ENCODE measurements at places on chromosomes 11 and 22. TPM values are rescaled to one million over a fixed set of nuclear protein-coding genes. Genes with fewer than 3 reads are reported as not detected.

GRCh38 chr11:31822927-31823643 is 12.0 kb upstream of the PAX6 start:
- H3K4me1 ChIP-seq = peaks cover 34% of the 10 kb centered on the region
- H3K36me3 ChIP-seq = no peaks in the 10 kb centered on the region
- H3K4me3 ChIP-seq = no peak overlapping the region

DNA sequence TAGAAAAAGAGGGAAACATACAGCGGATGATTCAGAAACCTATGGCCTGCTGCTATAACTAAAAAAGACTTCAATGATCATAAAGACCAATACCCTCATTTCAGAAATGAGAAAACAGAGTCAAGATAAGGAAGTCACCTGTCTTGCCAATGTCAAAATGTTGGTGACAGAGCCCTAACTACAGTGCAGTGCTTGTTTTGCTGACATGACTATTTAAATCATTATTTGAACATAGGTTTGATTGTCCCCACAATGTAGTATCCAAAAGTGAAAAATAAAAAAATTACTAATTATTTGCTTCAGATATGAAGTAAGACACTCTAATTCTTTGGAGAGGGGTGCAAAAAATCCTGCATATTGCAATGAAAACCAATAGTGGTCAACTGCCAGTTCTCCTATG is 115.7 kb downstream of the SOX6 start:
- H3K27ac ChIP-seq = no peak overlapping the region
- no peaks in the 10 kb centered on the region for H3K27me3 ChIP-seq
- DNase-seq = no peak

DNA sequence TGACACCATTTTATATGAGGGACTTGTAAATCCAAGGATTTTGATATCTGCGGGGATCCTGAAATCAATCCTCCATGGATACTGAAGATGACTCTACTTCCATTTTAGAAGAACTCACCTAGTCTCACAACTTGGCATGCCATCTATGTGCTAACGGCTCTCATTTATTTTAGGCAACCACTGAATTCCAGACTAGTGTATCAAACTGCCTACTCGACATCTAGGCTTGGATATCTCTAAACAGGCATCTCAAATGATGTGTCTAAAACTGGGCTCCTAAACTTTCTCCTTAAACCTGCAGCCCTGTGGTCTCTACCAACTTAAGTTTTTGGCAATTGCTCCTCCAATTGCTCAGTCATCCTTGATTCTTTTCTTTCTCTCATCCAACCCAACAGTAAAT is 31.2 kb upstream of the CLNS1A start:
- no peak overlapping the region for H3K27ac ChIP-seq
- H3K4me1 ChIP-seq = no peaks in the 10 kb centered on the region
- H3K4me3 ChIP-seq = no peak overlapping the region
- peaks cover 51% of the 10 kb centered on the region for H3K36me3 ChIP-seq
- DNase-seq = no peak

GRCh38 chr11:134425816-134426536 is 13.9 kb upstream of the B3GAT1 start:
- peaks cover 4% of the 10 kb centered on the region for H3K4me1 ChIP-seq
- DNase-seq = no peak
- H3K27me3 ChIP-seq = no peaks in the 10 kb centered on the region

DNA sequence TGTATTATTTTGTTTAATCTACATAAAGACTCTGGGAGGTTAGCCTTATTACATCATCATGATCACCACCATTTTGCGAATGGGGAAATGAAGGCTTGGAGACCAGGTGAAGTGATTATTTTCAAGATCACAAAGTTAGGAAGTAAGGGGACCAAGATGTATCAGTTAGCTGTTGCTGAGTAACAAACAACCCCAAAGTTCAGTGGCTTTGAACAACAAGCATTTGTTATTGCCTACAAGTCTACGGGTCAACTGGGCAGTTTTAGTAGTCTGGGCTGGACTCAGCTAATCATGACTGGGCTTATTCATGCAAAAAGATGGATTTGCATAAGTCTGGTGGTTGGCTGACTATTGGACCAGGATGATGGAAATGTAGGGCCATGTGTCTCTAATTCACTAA is 389.2 kb downstream of the MIAT start:
- no peak overlapping the region for H3K4me3 ChIP-seq
- H3K4me1 ChIP-seq = no peaks in the 10 kb centered on the region
- H3K27me3 ChIP-seq = no peaks in the 10 kb centered on the region

GRCh38 chr11:21264125-21264524 is 594.7 kb downstream of the NELL1 start:
- no peaks in the 10 kb centered on the region for H3K27me3 ChIP-seq
- no peak overlapping the region for H3K4me3 ChIP-seq
- no peak overlapping the region for H3K27ac ChIP-seq
- no peaks in the 10 kb centered on the region for H3K36me3 ChIP-seq
- no peak for DNase-seq

DNA sequence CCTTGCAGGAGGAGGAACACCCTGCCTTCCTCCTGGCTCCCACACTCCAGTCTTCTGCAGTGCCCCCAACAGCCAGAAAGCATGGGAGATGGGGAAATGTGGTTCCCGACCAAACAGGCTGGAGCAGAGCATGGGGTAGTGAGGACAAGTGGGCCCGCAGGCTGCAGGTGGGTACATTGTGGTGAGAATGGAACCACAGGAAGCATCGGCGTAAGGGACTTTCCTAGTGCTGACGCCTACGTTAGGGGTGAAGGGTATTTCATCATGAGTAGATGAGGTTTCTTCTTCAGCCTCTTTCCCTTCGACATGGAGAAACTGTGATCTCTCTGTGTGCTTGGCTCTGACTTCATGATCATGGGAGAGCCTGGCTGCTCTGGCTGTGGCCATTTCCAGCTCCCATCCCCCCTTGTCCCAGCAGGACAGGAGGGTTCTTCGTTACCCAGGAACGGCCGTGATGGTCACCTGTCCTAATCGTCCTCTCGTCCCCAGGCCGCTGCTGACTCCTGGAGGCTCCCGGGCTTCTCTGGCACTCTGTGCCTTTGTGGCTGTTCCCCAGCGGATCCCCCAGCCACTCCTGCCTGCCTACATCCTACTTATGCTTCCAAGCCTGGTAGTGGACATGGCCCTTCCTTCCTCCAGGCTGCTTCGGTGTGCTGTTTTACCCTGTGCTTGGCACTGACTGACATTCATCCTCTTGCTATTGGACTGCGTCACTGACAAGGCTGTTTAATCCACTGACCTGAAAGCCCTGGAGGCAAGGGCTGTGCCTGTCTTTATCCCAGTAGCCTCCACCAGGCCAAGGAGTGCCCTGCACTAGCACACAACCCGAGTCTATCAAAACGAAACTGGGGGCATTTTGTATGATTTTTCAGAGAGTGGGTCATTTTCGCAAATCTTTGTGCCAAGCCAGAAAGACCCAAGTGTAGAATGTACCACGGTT is 65.2 kb upstream of the CECR2 start:
- H3K27me3 ChIP-seq = no peaks in the 10 kb centered on the region
- no peak for DNase-seq
- H3K36me3 ChIP-seq = no peaks in the 10 kb centered on the region
- no peak overlapping the region for H3K27ac ChIP-seq
- no peaks in the 10 kb centered on the region for H3K4me1 ChIP-seq
- H3K4me3 ChIP-seq = no peak overlapping the region

- peaks cover 48% of the 10 kb centered on the region for H3K4me1 ChIP-seq
- H3K4me3 ChIP-seq = no peak overlapping the region
- no peak overlapping the region for H3K27ac ChIP-seq
- H3K27me3 ChIP-seq = no peaks in the 10 kb centered on the region
- peak; percentile 61 for DNase-seq
- peaks cover 7% of the 10 kb centered on the region for H3K36me3 ChIP-seq
These were observed 40.5 kb downstream of the GRAMD4 start for GRCh38 chr22:46660604-46661201.

DNA sequence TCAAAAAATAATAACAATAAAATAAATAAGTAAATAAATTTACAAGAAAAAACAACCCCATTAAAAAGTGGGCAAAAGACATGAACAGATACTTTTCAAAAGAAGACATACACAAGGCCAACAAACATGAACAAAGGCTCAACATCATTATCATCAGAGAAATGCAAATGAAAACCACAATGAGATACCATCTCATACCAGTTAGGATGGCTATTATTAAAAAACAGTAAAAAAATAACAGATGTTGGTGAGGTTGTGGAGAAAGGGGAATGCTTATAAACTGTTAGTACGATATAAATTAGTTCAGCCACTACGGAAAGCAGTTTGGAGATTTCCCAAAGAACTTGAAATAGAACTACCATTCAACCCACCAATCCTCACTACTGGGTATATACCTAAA is 44.6 kb downstream of the PRCP start:
- no peak for DNase-seq
- no peaks in the 10 kb centered on the region for H3K36me3 ChIP-seq
- no peak overlapping the region for H3K4me3 ChIP-seq
- no peak overlapping the region for H3K27ac ChIP-seq
- H3K27me3 ChIP-seq = no peaks in the 10 kb centered on the region

The LMO2 gene
- 51.5 TPM for total RNA-seq

The BAIAP2L2 gene
- 1.7 TPM for total RNA-seq

DNA sequence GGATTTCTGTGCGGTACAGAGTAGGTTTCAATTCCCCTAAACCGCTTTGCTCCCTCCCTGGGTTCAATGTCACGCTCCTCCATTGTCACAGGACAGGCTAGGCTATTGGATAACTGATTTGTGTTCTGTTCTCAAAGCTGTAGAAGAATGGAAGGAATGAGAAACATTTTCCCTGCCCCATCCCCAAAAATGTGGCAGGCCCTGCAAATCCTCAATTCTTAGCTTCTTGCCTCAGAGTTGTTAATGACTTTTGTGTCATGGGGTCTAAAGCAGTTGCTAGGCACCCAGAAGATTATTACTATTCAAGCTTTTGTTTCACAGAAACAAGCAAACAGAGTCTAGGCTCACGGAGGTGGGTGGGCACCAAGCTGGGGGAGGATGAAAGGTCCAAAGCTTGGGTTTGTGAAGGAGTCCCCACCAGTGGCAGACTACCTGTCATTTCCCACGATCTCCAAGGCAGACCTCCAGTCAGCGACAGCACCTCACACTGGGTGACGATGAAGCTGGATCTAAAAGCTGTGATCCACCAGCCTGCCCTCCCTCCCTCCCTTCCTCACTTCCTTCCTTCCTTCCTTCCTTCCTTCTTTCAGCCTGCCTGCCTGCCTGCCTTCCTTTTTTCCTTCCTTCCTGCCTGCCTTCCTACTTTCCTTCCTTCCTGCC is 1080.2 kb downstream of the OPCML start:
- peaks cover under 1% of the 10 kb centered on the region for H3K4me1 ChIP-seq
- no peaks in the 10 kb centered on the region for H3K27me3 ChIP-seq
- no peak overlapping the region for H3K27ac ChIP-seq
- H3K4me3 ChIP-seq = no peak overlapping the region
- no peaks in the 10 kb centered on the region for H3K36me3 ChIP-seq
- no peak for DNase-seq

All from thyroid gland (tissue), 4 donors.